NCI-H510A (cell line): ENCODE measurements at places on chromosomes 12 and 14.

- no peak for DNase-seq
These were observed 12.0 kb downstream of the CLSTN3 start for GRCh38 chr12:7142056-7142644.

- DNase-seq: peak; percentile 70
These were observed 923 bp upstream of the ITPR2 start for GRCh38 chr12:26833743-26834490.

GRCh38 chr12:81329085-81329484 lies 251.2 kb downstream of the ACSS3 start:
- no peak for DNase-seq

- no peak for DNase-seq
These were observed 206.9 kb downstream of the TMEM132D start for GRCh38 chr12:129696926-129697325.

GRCh38 chr14:33014710-33015109 lies 76.0 kb downstream of the NPAS3 start:
- no peak for DNase-seq

DNA sequence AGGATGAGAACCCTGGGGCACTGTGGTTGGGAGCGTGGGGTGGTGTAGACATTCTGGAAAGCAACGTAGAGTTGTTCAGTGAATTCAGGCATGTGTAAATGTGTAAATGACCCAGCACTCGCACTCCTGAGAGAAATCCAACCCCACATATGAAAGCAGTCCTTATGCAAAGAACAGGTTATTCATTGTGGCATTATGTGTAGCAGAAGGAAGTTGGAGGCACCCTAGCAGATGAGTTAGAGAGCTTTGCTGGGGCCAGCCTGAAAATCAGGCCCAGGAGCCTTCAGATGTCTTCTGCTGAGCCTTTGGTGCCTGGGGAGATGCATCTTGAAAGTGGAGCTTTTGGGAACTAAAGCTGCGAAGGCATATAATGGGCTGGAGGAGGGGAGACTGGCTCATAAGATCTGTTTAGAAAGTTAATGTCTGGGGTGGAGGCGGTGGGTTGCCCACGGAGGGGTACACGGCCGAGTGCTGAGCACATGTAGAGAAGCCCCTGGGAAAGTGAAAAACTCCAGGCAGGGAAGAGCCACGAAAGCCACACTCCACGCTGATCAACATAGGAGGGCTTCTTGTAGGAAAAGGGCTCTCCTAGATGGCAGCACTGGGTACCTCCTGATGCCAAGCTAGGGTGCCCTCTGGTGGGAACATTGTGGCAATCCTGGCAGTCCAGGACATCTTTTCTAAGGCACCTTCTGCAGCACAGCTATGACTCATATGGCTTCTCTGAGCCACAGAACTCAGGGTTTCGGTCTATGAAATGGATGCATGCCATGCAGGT lies 6.0 kb upstream of the KRT83 start:
- DNase-seq: peak; percentile 66

DNA sequence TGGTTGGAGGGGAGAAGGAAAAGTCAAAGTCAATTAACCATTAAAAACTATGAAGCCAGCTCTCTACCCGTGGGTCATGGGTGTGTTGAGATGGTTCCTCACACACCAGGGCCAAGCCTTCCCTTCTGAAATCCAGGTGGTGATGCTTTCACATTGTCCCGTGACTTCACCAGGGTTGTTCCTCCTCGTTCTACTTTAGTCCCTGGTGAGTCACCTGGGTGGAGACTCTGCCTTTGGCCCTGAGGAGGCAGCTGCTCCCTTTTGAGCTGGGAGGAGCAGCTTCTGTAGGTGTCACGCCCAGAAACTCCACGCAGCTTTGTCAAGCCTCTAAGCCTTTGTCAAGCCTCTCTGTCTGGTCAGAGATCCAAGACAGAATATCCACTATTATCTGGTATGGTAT lies 348.3 kb downstream of the BMP4 start:
- no peak for DNase-seq

DNA sequence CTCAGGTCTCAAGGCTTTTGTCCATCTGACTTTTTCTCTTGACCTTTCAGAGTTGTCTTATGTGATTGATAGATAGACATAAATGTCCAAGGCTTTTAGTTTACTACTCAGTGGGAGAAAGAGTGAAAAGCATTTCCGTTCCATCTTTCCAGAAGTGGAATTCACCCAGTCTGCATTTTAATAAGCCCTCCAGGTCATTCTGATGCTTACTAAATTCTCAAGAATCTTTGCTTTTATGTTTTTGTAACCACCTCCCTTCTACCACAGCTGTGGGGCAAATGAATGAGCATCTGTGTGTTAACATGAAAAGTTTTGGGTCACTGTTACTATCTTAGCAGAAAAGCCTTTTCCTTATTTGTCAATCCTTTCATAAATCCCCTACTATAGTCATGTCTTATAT lies 251.4 kb downstream of the LRIG3 start:
- DNase-seq: no peak

- no peak for DNase-seq
These were observed 2.0 kb downstream of the C3AR1 start for GRCh38 chr12:8064131-8064530.

GRCh38 chr12:54740882-54741281 lies 92.7 kb upstream of the DCD start:
- DNase-seq: no peak

- DNase-seq: no peak
These were observed 617.0 kb upstream of the TMEM132C start for GRCh38 chr12:127649961-127650360.

DNA sequence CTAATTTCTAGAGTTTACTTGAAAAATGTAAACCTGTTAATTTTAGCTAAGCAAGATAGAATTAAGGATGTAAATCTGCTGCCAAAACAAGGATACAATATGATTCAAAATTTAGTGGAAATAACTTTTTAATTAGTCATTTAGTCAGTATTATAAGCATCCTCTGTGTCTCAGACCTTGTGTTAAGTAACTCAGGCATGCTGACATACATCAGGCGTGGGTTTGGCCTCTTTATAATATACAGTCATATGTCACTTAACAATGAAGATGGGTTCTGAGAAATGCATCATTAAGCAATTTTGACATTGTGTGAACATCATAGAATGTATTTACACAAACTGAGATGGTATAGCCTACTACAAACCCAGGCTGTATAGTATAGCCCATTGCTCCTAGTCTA lies 386.9 kb downstream of the ZFP36L1 start:
- no peak for DNase-seq

GRCh38 chr12:50109319-50109718 lies 2.7 kb upstream of the COX14 start:
- no peak for DNase-seq

- DNase-seq: no peak
These were observed 125.5 kb upstream of the DCN start for GRCh38 chr12:91307957-91308670.

DNA sequence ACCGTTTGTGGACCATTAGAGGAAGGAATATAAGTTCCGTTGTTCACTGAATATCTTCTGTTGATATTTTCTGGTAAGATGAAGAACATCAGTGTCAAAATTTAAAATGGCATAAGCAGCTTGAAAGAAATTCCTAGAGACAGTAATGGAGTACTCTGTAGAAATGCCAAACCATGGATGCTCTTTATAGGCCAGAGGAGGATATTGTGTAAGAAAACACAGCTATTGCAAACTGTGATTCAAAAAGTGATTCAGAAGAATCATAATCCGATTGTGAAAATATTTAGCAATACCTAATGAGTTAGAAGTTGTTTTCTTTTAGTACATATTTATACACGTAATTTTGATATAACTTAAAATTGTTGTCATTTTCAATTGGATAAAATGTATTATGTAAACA lies 102.8 kb downstream of the SLC16A7 start:
- no peak for DNase-seq

- DNase-seq: no peak
These were observed 1.3 kb upstream of the NR2C1 start for GRCh38 chr12:95074766-95075165.

DNA sequence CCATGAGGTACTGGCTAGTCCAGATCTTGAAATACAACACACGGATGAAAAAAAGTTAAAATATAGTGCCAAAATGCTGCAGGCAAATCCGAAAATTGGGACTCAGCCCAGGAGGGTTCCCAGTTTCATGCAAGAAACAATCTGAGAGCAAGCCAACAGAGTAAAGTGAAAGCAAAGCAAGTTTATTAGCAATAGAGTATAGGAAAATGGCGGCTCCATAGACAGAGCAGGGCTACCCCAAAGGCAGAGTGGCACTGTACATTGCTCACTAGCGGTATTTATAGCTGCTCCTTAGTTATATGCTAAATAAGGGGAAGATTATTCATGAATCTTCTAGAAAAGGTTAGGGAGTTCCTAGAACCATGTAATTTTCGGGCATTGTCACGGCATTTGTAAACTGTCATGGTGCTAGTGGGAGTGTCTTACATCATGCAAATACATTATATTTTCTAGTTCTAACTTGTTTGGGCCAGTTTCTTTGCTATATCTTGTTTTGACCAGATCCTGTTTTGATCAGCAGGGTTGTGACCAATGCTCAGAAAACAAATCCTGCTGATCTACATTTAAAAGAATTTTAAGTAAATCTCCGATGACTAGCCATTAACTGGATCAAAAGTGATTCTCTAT lies 29.1 kb downstream of the RECQL start:
- DNase-seq: no peak

DNA sequence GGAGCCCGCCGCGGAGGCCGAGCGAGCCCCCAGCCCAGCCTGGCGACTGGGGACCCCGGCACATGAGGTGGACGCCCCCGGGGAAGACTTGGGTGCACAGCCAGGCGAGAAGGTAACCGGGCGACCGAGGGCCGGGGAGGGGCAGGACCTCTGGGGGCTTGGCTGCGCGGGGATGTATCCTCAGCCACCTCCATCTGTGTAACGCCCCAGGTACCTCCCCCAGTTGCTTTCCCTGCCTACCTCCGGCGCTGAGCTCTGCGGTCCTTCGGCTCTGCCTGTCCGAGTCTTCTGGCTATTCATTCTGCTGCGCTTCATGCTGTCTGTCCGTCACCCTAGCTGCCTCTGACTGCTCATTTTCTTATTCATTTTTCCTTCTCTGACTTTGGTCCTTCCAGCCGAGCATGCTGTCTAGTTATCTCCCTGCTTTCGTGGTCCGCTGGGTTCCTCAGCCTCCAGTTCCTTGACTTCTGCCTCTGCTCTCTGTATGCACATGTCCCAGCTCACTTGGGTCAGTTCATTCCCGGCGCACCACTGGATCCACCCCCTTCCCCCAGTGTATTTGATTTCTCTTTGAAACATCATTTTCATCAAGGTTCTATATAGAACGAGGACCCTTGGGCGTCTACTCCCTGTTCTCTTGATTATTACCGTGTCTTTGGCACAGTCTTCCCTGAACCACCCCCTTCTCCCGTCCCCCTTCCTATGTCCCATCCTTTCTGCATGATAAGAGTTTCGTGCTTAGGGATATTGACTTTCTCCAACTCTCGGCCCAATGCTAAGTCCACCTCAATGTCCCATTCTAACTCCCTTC lies 612 bp downstream of the PHC1 start:
- peak; percentile 66 for DNase-seq

- no peak for DNase-seq
These were observed 413.5 kb upstream of the STXBP6 start for GRCh38 chr14:25463480-25463879.

- no peak for DNase-seq
These were observed 10.6 kb upstream of the SPSB2 start for GRCh38 chr12:6883683-6884082.

GRCh38 chr12:87230441-87230840 lies 798.8 kb downstream of the C12orf50 start:
- no peak for DNase-seq

DNA sequence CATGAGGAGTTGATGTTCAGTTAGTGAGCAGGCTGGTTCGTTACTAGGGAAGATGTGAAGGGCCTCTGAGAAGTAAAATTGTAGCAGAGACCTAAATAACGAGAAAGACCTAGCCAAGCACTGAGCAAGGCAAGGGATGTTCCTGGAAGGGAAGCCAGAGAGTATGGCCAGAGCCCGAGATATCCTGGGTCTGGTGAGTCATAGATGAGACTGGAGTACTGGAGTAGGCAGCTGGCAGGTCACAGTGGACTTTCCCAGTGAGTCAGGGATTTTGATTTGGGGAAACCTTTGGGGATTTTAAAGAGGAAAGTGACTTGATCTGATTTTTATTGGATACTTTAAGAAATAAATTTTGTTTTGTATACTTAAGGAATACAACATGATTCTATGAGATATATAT lies 369.0 kb downstream of the DIO2 start:
- DNase-seq: no peak

- peak; percentile 12 for DNase-seq
These were observed 88.3 kb downstream of the OTOGL start for GRCh38 chr12:80187660-80188090.

DNA sequence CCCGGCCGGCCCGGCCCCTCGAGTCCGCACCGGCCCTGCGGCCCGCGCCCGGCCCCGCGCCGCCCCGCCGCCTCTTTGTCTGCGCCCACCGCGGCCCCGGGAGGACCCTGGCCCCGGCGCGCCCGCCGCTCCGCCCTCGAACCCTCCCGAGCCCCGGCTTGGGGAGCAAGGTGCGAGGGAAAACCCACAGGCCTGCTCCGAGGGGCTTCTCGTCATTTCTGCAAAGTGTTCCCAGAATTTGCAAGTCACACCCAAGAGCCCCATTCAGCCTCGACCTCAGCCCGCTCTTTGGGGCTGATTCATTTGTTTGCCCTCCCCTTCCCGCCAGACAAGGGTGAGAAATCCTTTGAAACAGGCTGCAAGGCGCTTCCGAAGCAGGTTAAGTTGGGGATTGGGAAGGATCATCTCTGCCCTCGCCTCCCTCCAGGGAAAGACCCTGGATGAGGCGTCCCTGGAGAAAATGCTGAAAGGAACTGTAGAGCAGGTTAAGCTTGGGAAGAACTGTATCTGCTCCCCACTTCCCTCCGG lies 325 bp upstream of the CLIP1 start:
- DNase-seq: no peak

- DNase-seq: no peak
These were observed 1127.0 kb downstream of the BCL11B start for GRCh38 chr14:98144964-98145363.
